Trophoblast cell (in vitro differentiated cells and primary cell): ENCODE measurements at places on chromosomes 11 and 22.

DNA sequence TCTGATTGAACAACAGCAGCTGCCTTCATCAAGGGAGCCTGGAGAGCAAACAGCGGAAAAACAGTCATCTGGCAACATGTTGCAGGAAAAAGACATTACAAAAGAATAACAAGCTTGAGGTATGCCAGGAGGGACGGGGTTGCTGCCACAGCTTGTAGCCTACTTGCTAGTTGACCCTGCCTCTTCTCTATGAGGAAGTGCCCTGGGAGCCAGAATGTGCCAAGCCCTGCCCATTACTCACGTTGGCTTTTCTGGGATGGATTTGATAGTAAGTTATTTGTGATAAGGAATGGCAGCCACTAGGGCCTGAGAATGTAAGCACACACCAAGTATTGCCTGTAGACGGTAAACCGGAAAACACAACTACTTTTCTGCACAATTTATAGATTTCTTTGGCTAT is 113.5 kb upstream of the KIRREL3 start:
- H3K4me1 ChIP-seq, result peaks cover 5% of the 10 kb centered on the region
- H3K36me3 ChIP-seq, result no peaks in the 10 kb centered on the region
- H3K27me3 ChIP-seq, result no peaks in the 10 kb centered on the region
- no peak overlapping the region for H3K4me3 ChIP-seq

GRCh38 chr11:118938491-118939403 is 13.0 kb upstream of the BCL9L start:
- peaks cover 11% of the 10 kb centered on the region for H3K4me1 ChIP-seq
- no peak overlapping the region for H3K27ac ChIP-seq
- no peak for DNase-seq

DNA sequence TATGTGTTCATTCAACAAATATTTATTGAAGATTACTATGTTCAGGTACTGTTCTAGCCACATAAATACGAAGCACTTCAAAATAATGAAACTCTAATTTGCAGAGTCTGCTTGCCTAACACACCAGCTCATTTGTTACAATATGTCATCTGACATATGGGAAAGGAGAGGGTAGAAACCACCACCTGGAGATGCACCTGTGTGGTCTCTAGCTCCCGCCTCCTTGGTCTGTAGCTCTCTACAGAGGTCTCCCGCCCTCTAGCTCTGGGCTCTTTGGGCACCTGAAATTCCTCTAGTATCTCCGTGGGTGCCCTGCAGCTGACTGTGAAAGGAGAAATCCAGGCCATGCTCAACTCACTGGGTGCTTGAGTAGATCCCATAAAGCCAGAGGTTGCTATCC is 51.4 kb upstream of the DBX1 start:
- no peak overlapping the region for H3K4me3 ChIP-seq
- peaks cover 32% of the 10 kb centered on the region for H3K27me3 ChIP-seq
- H3K27ac ChIP-seq, result no peak overlapping the region
- no peak for DNase-seq
- H3K4me1 ChIP-seq, result no peaks in the 10 kb centered on the region
- H3K36me3 ChIP-seq, result no peaks in the 10 kb centered on the region

DNA sequence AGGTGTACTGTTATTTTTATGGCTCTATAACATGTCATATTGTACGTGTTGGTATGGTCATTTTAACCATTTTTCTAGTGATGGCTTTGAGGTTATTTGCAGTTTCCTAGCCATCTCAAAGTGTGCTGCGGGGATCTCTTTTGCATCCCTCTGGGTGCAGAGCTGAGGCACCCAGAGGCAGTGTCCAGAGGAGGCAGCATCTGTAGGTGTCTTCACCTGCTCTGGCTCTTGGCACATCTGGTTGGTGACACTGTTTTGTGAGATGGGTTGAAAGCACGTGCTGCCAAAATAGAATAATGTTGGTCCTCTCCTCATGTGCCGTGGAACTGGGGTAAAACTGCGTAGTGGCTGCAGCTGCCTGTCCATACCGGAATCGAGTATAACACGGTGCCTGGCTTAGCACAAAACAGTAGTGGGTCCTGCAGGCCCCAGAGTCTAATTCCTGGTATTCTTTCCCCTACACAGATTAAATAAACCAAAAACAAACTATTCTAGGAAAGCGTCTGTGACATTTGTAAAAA is 12.9 kb downstream of the NEAT1 start:
- peaks cover 16% of the 10 kb centered on the region for H3K36me3 ChIP-seq
- no peak for DNase-seq
- H3K27me3 ChIP-seq, result no peaks in the 10 kb centered on the region

- no peak for DNase-seq
- H3K36me3 ChIP-seq, result no peaks in the 10 kb centered on the region
- H3K4me3 ChIP-seq, result no peak overlapping the region
- no peak overlapping the region for H3K27ac ChIP-seq
- H3K4me1 ChIP-seq, result no peaks in the 10 kb centered on the region
- H3K27me3 ChIP-seq, result no peaks in the 10 kb centered on the region
Measured at GRCh38 chr11:133598906-133599305, 66.6 kb upstream of the OPCML start.

DNA sequence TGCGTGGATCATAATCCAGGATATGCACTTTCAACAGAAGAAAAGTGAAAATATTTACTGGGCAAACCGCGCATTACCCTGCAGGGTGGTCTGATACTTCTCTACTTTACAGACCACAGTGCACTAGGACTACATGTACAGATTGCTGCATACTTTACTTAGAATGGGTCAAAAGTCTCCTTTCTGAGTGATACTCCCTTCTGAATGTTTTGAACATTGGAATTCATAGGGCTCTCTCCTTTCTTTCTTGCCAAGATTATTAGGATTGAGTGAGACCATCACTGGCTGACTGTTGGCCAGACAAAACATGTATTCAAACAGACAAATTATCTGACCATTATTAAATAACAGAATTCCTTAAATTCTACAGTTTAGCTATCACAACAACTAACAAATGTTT is 6.6 kb upstream of the FIBIN start:
- no peaks in the 10 kb centered on the region for H3K36me3 ChIP-seq
- H3K27ac ChIP-seq, result no peak overlapping the region
- no peaks in the 10 kb centered on the region for H3K4me1 ChIP-seq
- no peak overlapping the region for H3K4me3 ChIP-seq

DNA sequence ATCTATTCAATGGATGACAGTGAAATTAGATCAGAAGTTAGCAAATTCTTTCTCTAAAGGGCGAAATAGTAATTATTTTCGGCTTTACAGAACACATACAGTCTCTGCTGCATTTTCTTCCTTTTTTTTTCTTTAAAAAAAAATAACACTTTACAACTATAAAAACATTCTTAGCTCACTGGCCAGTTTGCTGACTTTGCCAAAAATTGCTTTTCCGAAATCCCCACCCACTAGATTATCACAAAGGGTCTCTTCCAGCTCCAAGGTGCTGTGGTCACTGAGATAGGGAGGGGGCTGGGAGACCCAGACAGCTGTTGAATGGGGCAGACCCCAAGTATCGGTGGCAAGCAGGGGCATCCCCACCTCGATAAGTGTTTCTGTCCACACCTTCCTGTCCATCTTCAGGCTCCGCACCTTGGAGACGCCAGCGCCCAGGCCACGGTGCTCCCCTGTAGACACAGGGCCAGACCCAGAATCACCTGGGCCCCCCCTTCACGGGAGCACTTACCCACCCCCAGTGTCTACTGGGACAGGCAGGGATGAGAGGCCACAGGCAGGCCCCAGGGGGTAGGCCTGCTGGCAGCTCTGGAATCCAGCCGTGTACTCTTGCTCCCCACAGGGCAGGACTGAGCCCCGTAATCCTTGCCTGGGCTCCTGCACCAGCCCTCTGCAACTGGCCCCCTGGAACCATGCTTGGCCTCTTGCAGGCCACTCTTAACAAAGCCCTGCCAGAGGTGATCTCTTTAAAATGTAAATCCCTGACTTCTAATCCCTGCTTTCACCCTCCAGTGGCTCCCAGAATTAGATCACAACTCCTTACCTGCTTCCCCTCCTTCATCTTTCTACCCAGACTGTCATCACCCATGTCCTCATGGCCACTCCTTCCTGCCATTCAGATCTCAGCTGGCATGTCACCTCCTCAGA is 31.5 kb upstream of the PDE2A start:
- DNase-seq, result no peak
- H3K4me1 ChIP-seq, result peaks cover 2% of the 10 kb centered on the region
- peaks cover 14% of the 10 kb centered on the region for H3K36me3 ChIP-seq
- H3K27me3 ChIP-seq, result no peaks in the 10 kb centered on the region

GRCh38 chr11:116689413-116690127 is 83.2 kb downstream of the BUD13 start:
- H3K36me3 ChIP-seq, result no peaks in the 10 kb centered on the region
- DNase-seq, result no peak
- no peak overlapping the region for H3K4me3 ChIP-seq
- no peak overlapping the region for H3K27ac ChIP-seq
- H3K4me1 ChIP-seq, result peaks cover 7% of the 10 kb centered on the region

DNA sequence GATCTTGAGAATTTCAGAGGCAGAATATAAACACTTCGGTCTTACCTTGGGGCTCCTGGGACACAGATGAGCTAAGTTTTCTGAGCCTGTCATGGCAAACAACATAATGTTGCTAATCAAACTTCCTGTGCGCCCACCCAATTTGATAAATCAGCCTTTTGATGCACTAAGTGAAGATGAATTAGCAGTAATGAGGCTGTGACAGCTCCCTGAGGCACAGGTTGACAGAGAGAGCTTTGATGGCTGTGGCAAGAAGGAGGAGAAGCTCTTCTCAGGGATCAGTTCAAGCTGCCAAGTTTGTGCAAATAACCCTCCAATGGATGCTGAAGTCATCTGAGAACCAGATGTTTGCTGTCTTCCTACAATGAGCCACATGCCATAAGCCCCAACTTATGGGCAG is 34.4 kb downstream of the DRD2 start:
- H3K27me3 ChIP-seq, result no peaks in the 10 kb centered on the region
- no peak overlapping the region for H3K27ac ChIP-seq
- no peak for DNase-seq
- peaks cover 8% of the 10 kb centered on the region for H3K4me1 ChIP-seq
- H3K4me3 ChIP-seq, result no peak overlapping the region

DNA sequence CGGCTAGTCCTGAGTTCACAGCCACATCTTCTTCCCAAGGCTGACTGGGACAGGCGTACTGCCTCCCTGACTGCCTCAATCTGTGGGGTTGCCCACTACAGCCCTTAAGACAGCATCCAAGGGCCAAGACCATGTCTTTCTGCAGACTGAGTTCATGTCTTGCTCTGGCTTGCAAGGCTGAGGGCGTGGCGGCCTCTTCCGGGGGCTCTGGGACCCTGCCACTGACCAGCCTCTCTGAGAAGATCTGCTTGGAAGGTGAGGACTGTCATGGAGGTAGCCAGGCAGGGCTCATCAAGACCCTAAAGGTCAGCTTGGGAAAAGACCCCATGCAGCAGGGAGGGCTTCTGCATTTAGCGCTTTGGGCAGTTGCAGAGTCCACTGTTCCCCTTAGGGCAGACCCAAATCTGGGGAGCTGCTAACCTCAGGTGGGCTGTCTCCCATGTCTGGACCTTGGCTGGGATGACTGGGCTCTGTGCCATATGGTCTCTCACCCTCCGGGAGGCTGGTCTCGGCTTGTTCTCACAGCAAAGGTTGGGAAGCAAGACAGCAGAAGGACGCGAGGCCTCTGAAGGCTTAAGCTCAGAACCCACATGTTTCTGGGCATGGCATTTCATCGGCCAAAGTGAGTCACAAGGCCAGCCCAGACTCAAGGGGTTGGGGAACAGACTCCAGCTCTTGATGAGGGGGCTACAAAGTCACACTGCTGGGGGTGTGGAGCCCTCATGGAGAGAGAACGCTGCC is 109.1 kb upstream of the LMO1 start:
- H3K27ac ChIP-seq, result no peak overlapping the region
- H3K36me3 ChIP-seq, result no peaks in the 10 kb centered on the region
- H3K4me3 ChIP-seq, result no peak overlapping the region
- H3K4me1 ChIP-seq, result peaks cover 3% of the 10 kb centered on the region

DNA sequence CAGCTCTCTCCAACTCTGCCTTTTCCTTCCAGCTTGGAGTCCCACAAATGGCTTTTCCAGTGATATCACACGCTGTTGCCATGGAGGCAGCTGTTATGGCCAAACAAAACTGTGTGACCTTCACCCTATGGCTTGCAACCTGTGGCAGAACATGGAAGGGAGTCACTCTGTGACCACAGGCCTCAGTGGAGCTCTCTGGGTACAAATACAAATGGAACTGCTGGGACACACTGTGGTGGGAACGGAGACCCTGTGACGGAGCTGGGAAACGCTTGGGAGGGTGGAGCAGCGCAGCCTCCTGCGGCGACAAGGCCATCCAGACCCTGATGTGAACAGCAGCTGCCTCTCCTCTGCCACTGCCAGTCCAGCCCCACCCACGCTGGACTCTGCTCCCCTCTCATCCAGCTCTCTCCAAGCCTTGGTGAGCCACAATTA is 162.5 kb downstream of the ETS1 start:
- no peaks in the 10 kb centered on the region for H3K36me3 ChIP-seq
- H3K27me3 ChIP-seq, result no peaks in the 10 kb centered on the region
- no peak overlapping the region for H3K4me3 ChIP-seq
- peak overlapping the region; percentile 7 for H3K27ac ChIP-seq
- no peak for DNase-seq

DNA sequence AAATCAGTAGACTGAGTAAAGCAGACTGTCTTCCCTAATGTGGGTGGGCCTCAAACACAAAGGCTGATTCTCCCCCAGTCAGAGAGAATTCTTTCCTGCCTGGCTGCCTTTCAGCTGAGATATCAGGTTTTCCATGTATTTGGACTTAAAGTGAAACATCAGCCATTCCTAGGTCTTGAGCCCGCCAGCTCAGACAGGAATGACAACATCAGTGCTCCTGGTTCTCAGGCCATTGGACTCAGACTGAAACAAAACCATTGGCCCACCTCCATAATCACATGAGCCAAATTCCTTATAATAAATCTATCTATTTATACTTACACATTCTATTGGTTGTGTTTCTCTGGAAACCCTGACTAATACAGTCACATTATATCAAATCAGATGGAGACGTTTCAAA is 56.7 kb upstream of the CLPB start:
- no peaks in the 10 kb centered on the region for H3K27me3 ChIP-seq
- DNase-seq, result no peak
- no peak overlapping the region for H3K4me3 ChIP-seq
- no peaks in the 10 kb centered on the region for H3K4me1 ChIP-seq

- no peak overlapping the region for H3K4me3 ChIP-seq
- H3K4me1 ChIP-seq, result peaks cover 5% of the 10 kb centered on the region
- no peak overlapping the region for H3K27ac ChIP-seq
- no peaks in the 10 kb centered on the region for H3K36me3 ChIP-seq
Measured at GRCh38 chr11:8206251-8207079, 37.6 kb upstream of the RIC3 start.

DNA sequence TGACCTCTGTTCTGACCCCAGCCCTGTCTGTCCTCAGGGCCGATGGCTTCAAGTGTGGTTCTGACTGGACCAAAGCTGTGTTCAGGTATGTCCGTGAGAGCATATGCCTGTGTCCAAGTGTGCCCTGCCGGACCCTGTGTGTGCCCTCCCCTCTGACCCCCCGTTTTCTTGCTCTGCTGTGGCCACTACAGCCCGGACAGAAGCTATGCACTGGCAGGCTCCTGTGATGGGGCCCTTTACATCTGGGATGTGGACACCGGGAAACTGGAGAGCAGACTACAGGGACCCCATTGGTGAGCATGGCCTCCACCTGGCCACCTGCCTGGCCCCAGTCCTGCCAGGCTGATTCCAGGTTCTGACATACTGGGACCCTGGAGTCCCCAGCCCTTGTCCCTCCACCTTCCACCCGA is 14.5 kb downstream of the ATG16L2 start:
- H3K36me3 ChIP-seq, result no peaks in the 10 kb centered on the region
- peaks cover 4% of the 10 kb centered on the region for H3K4me1 ChIP-seq
- H3K27me3 ChIP-seq, result no peaks in the 10 kb centered on the region
